Stimulated activated memory B cell treated with anti-CD40 and anti-IgM and Interleukin-4, amounts not matched to agents 10 μg/mL and 1 μg/mL and 100 μg/mL, for 72 hours (primary cell): ENCODE measurements at places on chromosomes 1 and 21.
A peak's percentile ranks its signal among the peaks of the same experiment; 100 is the strongest.

DNA sequence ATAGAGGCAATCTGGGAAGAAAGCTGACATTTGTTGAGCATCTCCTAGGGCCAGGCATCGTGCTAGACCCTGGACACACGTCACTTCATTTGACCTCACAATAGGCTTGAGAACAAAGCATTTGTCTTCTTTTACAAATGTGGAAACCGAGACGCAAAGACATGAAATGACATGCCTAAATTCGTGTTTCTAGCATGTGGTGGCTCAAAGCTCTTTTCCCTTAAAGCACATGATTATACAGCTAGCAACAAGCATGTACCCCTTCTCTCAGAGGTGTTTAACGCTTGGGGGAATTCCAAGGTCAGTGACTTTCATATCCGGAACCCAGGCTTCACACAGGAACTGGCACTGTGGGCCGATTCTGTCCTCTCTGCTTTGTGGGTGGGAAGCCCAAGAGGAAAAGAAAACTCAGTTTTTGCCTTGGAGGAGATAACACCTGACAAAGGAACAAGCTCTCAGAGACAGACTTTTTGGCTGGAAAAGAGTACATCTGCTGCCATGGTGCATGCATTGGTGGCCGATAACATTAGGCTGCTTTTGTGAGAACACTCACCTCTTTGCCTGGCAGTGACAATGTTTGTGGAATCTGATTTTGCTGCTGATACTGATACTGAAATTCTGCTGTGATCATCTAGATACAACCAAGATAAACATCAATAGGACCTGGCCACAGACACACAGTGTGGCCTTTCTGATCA lies 15.4 kb upstream of the CD2 start:
- ATAC-seq: peak; percentile 76

GRCh38 chr1:44604157-44604955 lies 69.9 kb downstream of the TMEM53 start:
- no peak for ATAC-seq

DNA sequence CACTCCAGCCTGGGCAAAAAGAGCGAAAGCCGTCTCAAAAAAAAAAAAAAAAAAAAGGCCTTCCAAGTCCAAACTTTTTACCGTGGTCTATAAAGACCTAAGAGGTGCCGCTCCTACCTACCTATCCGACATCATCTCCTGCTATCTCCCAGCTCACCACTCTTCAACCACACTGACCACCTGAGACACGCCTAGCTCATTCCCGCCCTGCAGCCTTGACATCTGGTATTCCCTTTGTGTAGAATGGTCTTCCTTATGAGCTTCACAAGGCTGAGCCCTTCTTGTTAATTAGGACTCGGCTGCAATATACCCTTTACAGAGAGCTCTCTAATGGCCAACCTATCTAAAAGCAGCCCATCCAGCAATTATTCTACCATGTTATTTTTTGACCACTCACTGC lies 680 bp downstream of the MAGOH start:
- ATAC-seq: no peak

DNA sequence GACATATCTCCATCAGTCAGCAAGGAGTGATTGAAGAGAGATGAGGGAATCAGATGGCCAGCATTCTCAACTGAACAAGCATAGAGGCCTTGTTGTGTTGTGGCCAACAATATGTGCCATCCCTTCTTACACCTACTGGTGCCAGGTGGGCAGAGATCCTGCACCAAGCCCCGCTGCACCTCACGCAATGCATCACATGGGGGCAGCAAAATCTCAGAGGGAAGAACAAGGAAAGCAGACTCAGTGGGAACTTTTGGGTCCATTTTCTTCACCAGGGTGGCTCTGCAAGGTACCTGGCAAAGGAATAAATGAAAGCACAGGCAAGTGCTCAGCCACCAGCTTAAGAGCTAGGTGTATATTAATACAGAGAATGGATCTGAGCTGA lies 33.2 kb downstream of the HSD3B2 start:
- no peak for ATAC-seq

- ATAC-seq: no peak
These were observed 2.5 kb downstream of the PRDX6 start for GRCh38 chr1:173479649-173480048.

DNA sequence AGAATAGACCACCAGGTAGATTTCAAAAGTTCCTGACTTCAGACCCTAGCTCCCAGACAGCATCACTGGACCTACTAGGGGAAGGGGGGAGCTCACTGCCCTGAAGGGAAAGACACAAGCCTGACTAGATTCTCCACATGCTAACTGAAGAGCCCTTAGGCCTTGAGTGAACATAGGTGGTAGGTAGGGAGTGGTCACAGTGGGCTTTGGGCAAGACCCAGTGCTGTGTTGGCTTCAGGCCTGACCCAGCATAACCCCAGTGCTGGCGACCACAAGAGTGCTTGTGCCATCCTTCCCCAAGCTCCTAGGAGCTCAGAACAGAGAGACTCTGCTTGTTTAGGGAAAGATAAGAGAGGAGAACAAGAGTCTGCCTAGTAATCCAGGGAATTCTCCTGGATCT lies 51.1 kb upstream of the ACADM start:
- no peak for ATAC-seq

- ATAC-seq: no peak
These were observed 4.7 kb downstream of the SNAPIN start for GRCh38 chr1:153663211-153663610.

DNA sequence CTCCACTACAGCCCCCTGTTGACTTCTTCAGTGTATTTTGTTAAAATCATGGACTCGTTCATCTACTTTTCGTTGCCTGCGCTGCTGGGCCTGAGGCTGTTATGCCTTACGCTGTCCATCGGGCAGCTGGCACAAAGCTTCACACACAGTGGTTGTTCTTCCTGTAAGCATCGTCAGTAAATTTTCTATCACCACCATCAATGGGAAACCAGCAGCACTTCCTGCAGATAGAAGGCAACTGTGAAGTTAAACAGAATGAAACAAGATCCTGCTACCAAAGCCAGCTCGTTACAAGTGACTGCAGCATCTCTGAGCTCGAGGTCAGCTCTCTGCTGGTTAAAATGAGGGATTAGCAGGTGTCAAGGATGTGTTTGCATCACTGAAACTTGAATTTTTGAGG lies 21.9 kb upstream of the PADI6 start:
- ATAC-seq: no peak

DNA sequence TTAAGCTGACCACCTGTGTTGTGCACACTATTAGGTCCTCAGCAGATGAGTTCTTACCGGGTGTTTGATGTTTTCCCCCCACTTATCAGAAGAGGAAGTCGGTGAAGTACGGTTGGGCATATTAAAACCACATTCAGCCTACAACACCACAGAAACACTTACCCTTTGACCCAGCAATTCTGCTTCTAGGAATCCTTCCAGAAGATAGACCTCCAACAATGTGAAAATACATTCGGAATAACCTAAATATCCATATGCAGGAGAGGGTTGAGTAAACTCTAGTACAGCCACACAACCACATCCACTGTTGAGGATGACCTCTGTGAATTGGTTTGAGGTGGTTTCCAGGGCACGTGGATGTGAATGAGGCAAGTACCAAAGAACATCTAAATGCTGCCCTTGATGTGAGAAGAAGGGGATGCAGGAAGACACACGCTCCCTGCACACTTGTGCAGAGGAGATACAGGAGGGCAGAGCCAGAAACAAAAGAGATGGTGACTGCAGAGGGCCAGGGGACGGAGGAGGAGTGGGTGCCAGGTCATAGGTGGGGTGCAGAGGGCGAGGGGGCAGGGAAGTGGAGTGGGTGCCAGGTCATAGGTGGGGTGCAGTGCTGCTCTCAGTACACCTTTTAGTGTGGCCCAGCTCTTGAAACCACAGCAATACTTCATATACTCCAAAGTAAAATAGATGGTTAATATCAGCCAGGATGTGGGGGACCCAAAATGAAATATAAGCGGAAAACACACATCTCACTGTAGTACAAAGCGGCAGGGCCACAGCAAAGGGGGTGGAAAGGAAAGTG lies 12.8 kb downstream of the ADARB1 start:
- ATAC-seq: peak; percentile 60

GRCh38 chr1:27727126-27727525 lies 1.4 kb downstream of the FAM76A start:
- no peak for ATAC-seq

- ATAC-seq: peak; percentile 50
These were observed at the start of gene VCAM1 for GRCh38 chr1:100719490-100719889. Gene VCAM1 (plus strand): TSS chr1:100719742. CDS start chr1:100719861, 119 bp downstream.

DNA sequence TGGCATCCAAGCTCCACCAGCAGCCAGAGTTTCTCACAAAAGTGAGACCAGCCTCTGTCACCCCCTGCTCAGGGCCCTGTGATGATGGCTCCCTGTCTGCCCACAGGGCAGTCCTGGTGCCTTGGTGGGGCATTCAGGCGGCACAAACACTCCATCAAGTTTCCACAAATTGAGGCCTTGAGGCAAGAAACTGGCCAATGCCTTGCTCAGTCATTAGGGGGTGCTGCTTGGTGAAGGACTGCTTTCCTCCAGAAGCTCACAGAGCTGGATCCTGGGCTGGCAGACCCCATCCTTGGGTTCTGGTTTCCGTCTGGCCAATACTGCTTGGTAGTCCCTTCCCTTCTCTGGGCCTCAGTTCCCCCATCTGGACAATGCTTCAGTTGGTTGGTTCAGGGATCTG lies 12.5 kb upstream of the AHDC1 start:
- ATAC-seq: no peak

GRCh38 chr21:38341546-38342012 lies 84.8 kb downstream of the KCNJ15 start:
- no peak for ATAC-seq

- ATAC-seq: no peak
These were observed 27.1 kb upstream of the COL18A1 start for GRCh38 chr21:45377866-45378257.

DNA sequence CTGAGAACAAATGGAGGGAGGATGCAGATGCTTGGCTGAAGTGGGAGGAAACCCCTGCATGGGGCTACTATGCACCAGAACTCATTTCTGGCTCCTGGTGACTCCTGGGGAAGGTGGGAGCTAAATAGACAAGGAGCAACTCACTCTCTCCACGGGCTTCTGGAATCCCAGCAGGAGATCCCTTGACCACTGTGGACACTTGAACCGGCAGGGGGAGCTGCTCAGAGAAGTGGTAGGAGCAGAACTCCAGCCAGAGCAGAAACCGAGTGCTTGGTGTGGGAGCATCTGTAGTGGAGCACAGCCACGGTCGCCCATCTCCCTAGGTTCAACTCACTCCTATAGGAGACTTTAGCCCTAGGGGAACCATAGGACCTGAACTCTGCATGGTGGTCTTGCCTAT lies 205.6 kb upstream of the GJB5 start:
- no peak for ATAC-seq

DNA sequence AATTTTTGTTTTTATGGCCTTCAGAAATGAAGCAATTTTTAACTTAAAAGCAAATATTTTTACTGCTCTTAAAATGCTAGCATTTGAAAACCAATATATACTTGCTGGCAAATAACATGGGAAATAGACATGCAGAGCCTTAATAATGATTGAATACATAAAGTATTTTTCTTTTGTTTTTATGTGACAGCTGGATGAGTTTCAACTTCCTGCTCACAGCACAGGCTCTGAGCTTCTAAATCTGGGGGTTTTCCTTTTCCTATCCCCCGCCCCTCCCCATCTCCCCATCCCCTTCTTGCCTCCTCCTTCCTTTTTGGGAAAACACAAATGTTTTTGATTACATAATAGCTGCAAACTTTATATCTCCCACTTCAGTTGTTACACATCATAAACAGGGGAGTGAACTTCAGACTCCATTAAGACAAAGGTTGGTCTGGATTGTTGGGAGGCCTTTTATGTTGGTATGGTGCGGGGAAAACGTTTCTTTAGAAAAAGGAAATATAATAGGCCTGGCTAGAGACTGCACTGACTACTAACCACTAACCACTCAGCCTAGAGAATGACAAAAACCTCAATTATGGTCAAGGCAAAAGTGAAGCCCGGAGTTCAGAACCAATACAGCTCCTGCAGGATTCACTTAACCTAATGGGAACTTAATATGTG lies 116.1 kb upstream of the GORAB start:
- ATAC-seq: no peak

GRCh38 chr1:47643306-47644211 lies 205.7 kb downstream of the FOXD2 start:
- no peak for ATAC-seq

GRCh38 chr1:157197906-157198435 lies 59.8 kb upstream of the ETV3 start:
- no peak for ATAC-seq

DNA sequence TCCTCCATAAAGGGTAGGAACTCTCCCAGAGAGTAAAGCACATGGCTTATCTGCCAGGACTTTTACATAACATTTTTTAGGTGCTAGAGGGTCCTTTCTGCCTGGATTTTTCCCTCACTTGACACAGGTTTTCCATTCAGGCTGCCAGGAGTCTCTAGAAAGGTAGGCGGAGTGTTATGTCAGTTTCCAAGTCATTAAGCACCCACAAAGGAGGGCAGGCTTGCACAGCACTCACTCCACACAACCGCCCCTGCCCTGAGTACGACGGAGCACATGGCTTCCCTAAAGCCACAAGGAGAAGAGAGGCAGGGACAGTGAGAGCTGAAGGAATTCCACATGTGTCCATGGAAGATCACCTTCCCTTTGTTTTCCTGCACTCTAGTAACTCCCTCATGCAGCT lies 55.7 kb downstream of the CAPZB start:
- no peak for ATAC-seq

DNA sequence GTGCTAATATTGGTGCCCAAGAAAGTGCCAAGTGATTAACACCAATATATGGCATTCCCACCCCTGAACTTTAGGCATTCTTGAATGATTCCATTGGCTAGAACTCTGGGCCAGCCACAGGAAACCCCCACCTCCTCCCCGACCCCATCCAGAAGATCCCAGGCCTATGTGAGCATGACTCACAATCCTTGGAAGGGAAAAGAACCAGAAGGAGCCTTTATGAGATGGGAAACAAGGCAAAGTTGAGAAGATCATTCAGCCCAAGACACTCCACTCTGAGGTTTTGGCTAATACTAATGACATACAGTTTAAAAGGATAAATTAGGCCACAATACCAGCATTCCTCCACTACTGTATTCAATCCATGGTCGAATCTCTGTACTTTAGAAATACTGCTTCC lies 21.8 kb downstream of the ELK4 start:
- ATAC-seq: no peak

DNA sequence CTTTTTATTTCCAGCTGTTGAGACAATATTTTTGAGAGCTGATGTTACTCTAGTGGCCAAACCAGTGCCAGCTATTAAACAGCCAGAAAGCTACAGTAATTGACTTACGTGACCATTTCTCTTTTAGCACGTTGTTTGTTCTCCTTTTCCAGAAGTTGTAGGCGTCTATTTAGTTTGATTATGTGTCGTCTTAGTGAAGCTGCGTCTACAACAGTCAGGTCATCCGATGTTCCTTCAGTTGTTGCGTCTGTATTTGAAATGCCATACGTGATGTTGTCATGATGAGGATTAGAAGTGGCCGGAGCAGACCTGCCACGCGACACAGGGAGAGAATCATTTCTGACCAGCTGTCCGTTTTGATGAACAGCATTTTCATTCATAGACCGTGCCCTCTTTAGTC lies 38.2 kb downstream of the TMEM51 start:
- no peak for ATAC-seq
